ENCODE measurements at places on chromosomes 13 and 19. TPM values are rescaled to one million over a fixed set of nuclear protein-coding genes. Genes with fewer than 3 reads are reported as not detected.

ZNF229 gene
- 1.4 TPM for polyA plus RNA-seq

MTRF1 gene
- 7.7 TPM for polyA plus RNA-seq

LHFPL6 gene
- 2.6 TPM for polyA plus RNA-seq

F7 gene
- polyA plus RNA-seq: not detected

CGB3 gene
- not detected for polyA plus RNA-seq

KLK3 gene
- not detected for polyA plus RNA-seq

STAP2 gene
- polyA plus RNA-seq: 126 TPM

ZNF536 gene
- 0.57 TPM for polyA plus RNA-seq

PPM1N gene
- 2.5 TPM for polyA plus RNA-seq

PRR19 gene
- polyA plus RNA-seq: 0.81 TPM

FCGBP gene
- polyA plus RNA-seq: 2.3 TPM

ZNF726 gene
- polyA plus RNA-seq: 2.0 TPM

ARGLU1 gene
- 84.5 TPM for polyA plus RNA-seq

WDR62 gene
- 2.7 TPM for polyA plus RNA-seq

KCNJ14 gene
- 0.54 TPM for polyA plus RNA-seq

ZNF773 gene
- 3.0 TPM for polyA plus RNA-seq

ZNF582 gene
- polyA plus RNA-seq: 1.1 TPM

RNF17 gene
- not detected for polyA plus RNA-seq

ZNF444 gene
- 12.9 TPM for polyA plus RNA-seq

HOOK2 gene
- polyA plus RNA-seq: 103 TPM

SH2D3A gene
- polyA plus RNA-seq: 29.6 TPM

EPS8L1 gene
- polyA plus RNA-seq: 1,427 TPM

SYCN gene
- 0.22 TPM for polyA plus RNA-seq

OR7A5 gene
- polyA plus RNA-seq: not detected

MIR17HG gene
- 1.7 TPM for polyA plus RNA-seq

CHAF1A gene
- 11.7 TPM for polyA plus RNA-seq

DCLK1 gene
- 0.47 TPM for polyA plus RNA-seq

ZNF77 gene
- 2.6 TPM for polyA plus RNA-seq

CGB2 gene
- polyA plus RNA-seq: not detected

NRTN gene
- 2.2 TPM for polyA plus RNA-seq

GRIN3B gene
- 0.01 TPM for polyA plus RNA-seq

SOX1 gene
- polyA plus RNA-seq: not detected

ZNF135 gene
- polyA plus RNA-seq: 1.6 TPM

LILRA1 gene
- 0.21 TPM for polyA plus RNA-seq

OR10H1 gene
- not detected for polyA plus RNA-seq

ANKLE1 gene
- 0.45 TPM for polyA plus RNA-seq

SBK2 gene
- not detected for polyA plus RNA-seq

COX7A1 gene
- polyA plus RNA-seq: 22.9 TPM

NAPSA gene
- polyA plus RNA-seq: 0.28 TPM

IGFL1 gene
- 58.7 TPM for polyA plus RNA-seq

MYO16 gene
- 0.18 TPM for polyA plus RNA-seq

ZNF491 gene
- 0.19 TPM for polyA plus RNA-seq

CCDC169 gene
- polyA plus RNA-seq: 0.22 TPM

FXYD7 gene
- polyA plus RNA-seq: 0.09 TPM

TYROBP gene
- 16.7 TPM for polyA plus RNA-seq

ACP7 gene
- 1.6 TPM for polyA plus RNA-seq

UNC13A gene
- polyA plus RNA-seq: 0.02 TPM

All from esophagus (tissue), 2 donors.